ENCODE measurements at places on chromosomes 1 and 21. TPM values are rescaled to one million over a fixed set of nuclear protein-coding genes. Genes with fewer than 3 reads are reported as not detected.

Gene ETNK2
- 0.16 TPM for total RNA-seq

Gene OPRD1
- total RNA-seq = not detected

Gene SH3BGR
- total RNA-seq = 1.0 TPM

Gene GPR25
- total RNA-seq = not detected

Gene ATP5PF
- 142 TPM for total RNA-seq

Gene TMEM52
- not detected for total RNA-seq

Gene TAS1R1
- not detected for total RNA-seq

Gene TBX15
- not detected for total RNA-seq

Gene MPL
- not detected for total RNA-seq

Gene LAX1
- total RNA-seq = 12.7 TPM

Gene WDR64
- not detected for total RNA-seq

Gene ASTN1
- not detected for total RNA-seq

Gene ITGB2
- total RNA-seq = 447 TPM

Gene AADACL4
- not detected for total RNA-seq

Gene MEX3A
- total RNA-seq = 0.20 TPM

Gene OR10T2
- not detected for total RNA-seq

Gene GJA4
- total RNA-seq = not detected

Gene SLC9C2
- total RNA-seq = not detected

Gene ERRFI1
- 0.86 TPM for total RNA-seq

Gene DDR2
- total RNA-seq = 0.16 TPM

Gene ADORA1
- not detected for total RNA-seq

Gene SMAP2
- total RNA-seq = 112 TPM

Gene RNF223
- not detected for total RNA-seq

Gene NEK2
- total RNA-seq = 29.6 TPM

Gene SYCP1
- not detected for total RNA-seq

Gene LRRN2
- not detected for total RNA-seq
